ENCODE measurements at places on chromosomes 6 and 20. TPM values are rescaled to one million over a fixed set of nuclear protein-coding genes. Genes with fewer than 3 reads are reported as not detected.

WFDC5 gene
- not detected for total RNA-seq

ARHGAP40 gene
- not detected for total RNA-seq

PARD6B gene
- 4.5 TPM for total RNA-seq

PGBD1 gene
- 2.2 TPM for total RNA-seq

ZHX3 gene
- 10.0 TPM for total RNA-seq

RALGAPB gene
- 37.2 TPM for total RNA-seq

HLA-G gene
- 3.2 TPM for total RNA-seq

PAX1 gene
- total RNA-seq = not detected

HLA-DPA1 gene
- 201 TPM for total RNA-seq

MRS2 gene
- 23.4 TPM for total RNA-seq

CST4 gene
- not detected for total RNA-seq

MUCL3 gene
- not detected for total RNA-seq

ZKSCAN3 gene
- total RNA-seq = 5.0 TPM

CDK19 gene
- 20.6 TPM for total RNA-seq

OXT gene
- total RNA-seq = 0.61 TPM

BPIFB2 gene
- total RNA-seq = not detected

LHFPL5 gene
- not detected for total RNA-seq

NMBR gene
- not detected for total RNA-seq

THBS2 gene
- total RNA-seq = not detected

MANEA gene
- 23.0 TPM for total RNA-seq

FOXS1 gene
- total RNA-seq = not detected

VSTM2L gene
- total RNA-seq = 0.15 TPM

PLAGL2 gene
- total RNA-seq = 35.5 TPM

KLC4 gene
- total RNA-seq = 16.1 TPM

CENPQ gene
- 11.9 TPM for total RNA-seq

TFAP2D gene
- total RNA-seq = not detected

SPATS1 gene
- total RNA-seq = not detected

BMP2 gene
- not detected for total RNA-seq

ACTL10 gene
- total RNA-seq = 3.1 TPM

RRAGD gene
- 9.5 TPM for total RNA-seq

DUSP15 gene
- total RNA-seq = not detected

BNIP5 gene
- total RNA-seq = not detected

CYP21A2 gene
- 1.0 TPM for total RNA-seq

ORC3 gene
- 35.1 TPM for total RNA-seq

HLA-DQB1 gene
- 27.5 TPM for total RNA-seq

TOMM6 gene
- 194 TPM for total RNA-seq

PSORS1C1 gene
- total RNA-seq = not detected

PLAGL1 gene
- total RNA-seq = 8.8 TPM
